ENCODE measurements at places on chromosomes 1 and 21.

GRCh38 chr1:231557898-231558707 is 29.6 kb downstream of the TSNAX start:
- no peak for DNase-seq

- DNase-seq: no peak
Measured at GRCh38 chr1:213704941-213705340, 282.8 kb upstream of the PROX1 start.

- DNase-seq: no peak
Measured at GRCh38 chr1:165645654-165646366, 14.8 kb downstream of the MGST3 start.

GRCh38 chr1:115529216-115529897 is 112.4 kb upstream of the VANGL1 start:
- no peak for DNase-seq

DNA sequence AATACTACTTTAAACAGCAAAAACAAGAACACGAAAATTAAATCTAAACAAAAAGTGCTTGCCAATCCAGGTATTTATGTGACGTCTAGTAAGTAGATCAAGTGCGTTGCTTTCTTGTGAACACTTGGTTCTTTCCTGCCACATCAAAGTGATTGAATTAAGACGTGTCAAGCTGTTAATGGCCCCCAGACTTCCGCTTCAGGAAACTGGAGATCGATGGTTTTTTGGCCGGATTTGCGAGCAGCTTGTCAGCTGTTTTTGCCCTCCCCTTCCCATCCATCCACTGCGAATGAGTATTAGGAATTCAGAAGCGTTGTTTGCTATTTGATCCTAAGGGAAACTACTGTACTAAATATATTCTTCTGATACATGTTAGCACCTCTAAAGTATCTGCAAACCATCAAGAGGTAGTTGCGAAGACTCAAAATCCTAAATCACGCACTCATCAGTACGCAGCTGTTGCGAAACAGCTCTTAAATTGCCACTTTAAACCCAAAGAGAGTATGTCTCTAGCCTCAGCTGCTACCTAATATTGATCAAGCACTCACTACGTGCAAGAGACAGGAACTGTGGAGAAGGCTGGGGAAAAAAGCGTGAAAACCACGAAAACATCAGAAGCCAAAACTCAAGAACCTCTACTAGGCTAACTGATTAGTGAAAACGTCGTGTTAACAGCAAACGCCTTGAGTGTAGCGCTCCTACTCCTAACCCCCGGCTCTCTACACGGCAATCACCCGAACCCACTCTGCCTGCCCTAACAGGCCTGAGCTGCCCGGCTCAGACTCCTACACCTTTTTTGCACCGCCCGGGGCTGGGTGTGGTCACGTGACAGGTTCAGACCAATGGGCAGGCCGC is 473 bp upstream of the BRDT start:
- DNase-seq: no peak

- no peak for DNase-seq
Measured at GRCh38 chr1:65332821-65333220, 23.5 kb downstream of the DNAJC6 start.
